Left renal cortex interstitium (tissue), 4 donors: ENCODE measurements at places on chromosomes 5 and 9.
A peak's percentile ranks its signal among the peaks of the same experiment; 100 is the strongest.

- DNase-seq = no peak
These were observed 19.0 kb downstream of the PHAX start for GRCh38 chr5:126619781-126620180.

GRCh38 chr9:110599468-110599867 is 19.9 kb upstream of the SVEP1 start:
- DNase-seq = no peak

DNA sequence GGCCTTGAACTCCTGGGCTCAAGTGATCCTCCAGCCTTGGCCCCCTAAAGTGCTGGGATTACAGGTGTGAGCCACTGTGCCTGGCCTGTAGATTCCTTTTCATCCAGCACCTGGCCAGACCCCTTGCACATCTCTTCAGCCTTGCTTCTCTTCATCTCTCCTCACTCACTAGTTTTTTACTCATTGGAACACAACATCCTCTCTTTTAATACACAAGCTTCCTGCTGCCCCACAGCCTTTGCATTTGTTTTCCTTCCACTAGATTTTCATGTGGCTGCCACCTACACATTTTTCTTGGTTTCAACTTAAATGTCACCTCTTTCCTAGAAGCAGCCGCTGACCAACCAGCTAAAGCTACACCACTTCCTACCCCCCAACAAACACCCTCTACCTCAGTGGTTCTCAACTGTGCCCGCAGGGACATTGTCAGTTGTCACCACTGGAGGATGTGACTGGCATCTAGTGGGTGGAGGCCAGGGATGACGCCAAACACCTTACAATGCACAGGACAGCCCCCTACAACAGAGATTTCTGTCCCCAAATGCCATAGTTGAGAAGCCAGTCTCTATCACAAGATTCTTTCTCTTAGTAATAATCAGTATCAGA is 33.7 kb downstream of the HAVCR1 start:
- no peak for DNase-seq

GRCh38 chr9:78903581-78903980 is 606.7 kb downstream of the PSAT1 start:
- no peak for DNase-seq

DNA sequence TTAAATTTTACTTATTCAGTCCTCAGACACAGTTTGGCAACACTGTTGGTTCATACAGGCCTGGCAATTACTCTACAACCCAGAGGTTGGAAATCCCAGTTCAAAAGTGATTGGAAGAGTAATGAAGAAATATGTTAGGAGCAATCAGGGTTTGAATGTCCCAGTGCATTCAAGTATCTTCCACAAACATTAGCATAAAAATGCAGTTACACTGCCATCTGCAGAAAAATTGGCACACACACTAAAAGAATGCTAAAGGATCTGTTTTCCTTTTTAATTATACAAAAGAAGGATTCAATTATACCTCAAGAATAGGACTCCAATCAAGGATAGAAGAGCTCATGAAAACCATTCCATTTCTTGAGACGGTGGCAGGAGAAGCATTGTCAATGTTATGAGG is 130.2 kb downstream of the DNAH5 start:
- no peak for DNase-seq

DNA sequence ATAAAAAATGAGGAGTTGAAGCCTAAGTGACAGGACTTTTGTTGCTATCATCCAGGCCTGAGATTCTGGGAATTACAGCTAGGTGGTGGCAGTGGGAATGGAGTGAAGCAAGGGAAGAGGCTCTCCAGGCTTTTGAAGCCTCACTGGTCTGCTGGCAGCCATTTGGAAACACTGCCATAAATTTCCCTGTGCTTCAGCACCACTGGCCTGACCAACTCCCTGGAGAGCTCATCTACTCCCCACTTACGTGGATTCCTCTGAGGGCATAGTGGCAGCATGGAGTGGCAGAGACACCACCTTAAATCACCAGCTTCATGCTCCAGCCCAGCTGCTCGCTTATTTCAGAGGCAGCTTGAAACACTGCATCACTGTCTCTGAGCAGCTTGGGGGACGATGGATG is 518.2 kb downstream of the TLR4 start:
- no peak for DNase-seq

DNA sequence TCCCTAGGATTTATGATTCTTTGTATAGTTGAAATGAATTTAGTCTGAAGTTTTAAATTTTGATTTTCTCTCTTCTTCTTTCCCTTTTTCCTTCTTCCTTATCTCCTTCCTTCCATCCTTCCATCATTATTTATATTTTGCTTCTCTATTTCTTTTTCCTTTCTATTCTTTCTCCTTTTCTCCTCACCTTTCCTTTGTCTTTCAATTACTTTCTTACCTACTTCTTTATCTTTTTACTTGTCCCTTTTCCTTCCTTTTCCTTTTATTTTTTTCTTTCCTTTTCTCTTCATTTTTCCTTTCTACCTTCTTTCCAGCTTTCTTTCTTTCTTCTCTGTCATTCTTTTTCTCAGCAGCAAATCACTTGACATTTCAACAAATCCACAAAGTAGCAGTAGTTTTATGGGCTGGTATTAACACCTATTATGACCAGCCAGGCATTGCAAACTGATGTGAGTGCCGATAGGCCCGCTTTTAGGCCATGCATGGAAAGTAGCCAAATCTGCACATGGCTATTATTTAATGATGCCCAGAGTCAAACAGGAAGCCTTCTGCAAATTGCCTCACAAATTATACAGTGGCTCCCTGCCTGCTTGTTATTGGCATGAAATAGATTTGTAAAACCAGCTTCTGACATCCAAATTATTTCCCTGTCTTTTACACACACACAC is 37.1 kb upstream of the NR3C1 start:
- peak; percentile 38 for DNase-seq

- DNase-seq = no peak
These were observed 96.6 kb downstream of the FNBP1 start for GRCh38 chr9:129946246-129946995.

- no peak for DNase-seq
These were observed 851 bp downstream of the NACC2 start for GRCh38 chr9:136093995-136094881.

- DNase-seq = no peak
These were observed 94.1 kb downstream of the KCNIP1 start for GRCh38 chr5:170597872-170598271.

DNA sequence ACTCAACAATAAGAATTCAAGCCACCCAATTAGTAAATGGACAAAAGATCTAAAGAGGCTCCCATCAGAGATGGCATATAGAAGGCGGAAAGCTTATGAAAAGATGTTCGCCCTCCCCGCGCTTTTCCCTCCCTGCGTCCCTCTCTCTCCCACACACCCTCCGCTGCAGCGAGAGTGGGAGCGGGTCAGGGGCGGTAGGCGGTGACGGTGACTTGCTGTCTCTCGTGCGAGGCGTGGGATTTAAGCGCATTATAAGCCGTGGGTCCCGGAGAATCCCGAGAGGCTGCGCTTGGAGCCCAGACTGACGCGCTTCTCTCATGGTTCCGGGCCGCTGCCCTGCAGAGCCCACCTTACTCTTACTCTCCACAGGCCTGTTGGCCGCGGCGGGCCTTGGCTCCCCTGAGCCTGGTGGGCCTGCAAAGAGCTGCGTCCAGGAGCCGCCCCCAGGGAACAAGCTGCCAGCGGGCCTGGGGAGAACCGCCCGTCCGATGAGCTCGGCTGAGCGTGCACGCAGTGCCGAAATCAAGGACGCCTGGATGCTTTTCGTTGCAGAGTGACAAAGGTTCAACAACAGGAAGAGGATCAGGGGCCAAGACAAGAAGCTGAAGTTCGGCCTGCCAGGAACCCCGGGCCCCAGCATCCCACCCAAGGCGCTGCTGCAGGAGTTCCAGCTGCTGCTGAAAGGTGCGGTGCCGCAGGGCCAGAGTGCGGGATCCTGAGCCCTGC is 42.6 kb upstream of the BICD2 start:
- DNase-seq = no peak
